Left lobe of liver (tissue), 2 donors: ENCODE measurements at places on chromosomes 7 and 10. TPM values are rescaled to one million over a fixed set of nuclear protein-coding genes. Genes with fewer than 3 reads are reported as not detected.

MYL10 gene
- not detected for total RNA-seq

DNA sequence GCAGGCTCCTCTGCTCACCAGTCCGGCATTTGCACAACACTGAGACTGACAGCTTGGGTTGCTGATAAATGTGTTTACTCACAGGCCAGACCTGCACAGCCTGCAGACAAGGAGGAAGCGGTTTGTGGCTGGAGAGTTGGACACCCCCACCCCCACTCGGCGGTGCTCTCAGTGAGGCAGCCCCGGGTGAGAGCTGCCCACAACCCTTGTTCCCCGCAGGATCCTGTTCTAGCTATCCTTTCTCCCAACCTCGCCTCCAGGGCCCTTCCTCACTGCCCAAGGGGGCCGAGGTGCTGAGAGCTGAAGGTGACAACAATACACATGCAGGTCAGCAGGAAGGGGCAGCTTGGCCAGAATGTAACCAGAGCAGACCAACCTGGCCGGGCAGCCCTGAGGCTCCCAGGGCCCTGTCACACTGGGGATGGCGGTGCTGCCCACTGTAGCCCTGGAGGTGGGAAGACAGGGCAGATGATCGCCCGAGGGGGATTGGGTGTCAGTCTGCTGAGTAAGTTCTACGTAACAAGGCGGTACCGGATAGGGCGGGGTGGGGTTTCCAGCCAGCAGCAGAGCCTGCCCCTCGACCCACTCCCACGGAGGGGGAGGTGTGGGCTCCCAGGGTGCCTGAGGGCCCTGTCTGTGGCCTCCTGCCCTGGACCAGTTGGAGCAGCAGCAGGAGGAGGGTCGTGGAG, 2.1 kb upstream of the ADAM8 start:
- peak; percentile 78 for DNase-seq

GRCh38 chr10:51524041-51524440, 175.4 kb downstream of the CSTF2T start:
- no peak for DNase-seq

MALRD1 gene
- total RNA-seq, result not detected

DNA sequence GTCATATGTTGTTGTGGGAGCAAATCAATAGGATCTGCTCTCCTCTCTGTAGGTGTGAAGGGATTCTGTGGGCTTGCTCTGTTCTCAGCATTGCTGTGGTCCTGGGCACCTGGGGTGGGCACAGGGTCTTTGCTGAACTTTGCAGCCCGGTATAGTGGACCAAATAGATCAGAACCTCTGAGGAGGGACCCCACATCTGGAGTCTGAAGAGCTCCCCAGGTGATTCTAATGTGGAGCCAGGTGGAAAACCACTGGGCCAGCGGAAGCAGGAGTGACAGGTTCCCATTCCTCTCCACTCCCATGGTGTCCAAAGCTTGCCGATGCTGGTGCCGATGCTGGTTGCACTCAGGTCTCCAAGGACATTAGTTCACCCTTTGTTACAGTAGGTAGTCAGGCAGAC, 257.2 kb downstream of the GLRX3 start:
- DNase-seq, result peak; percentile 16

KCNH2 gene
- 0.28 TPM for total RNA-seq

GRCh38 chr7:42272793-42273665, 36.0 kb upstream of the GLI3 start:
- DNase-seq, result no peak

ARL5B gene
- 7.7 TPM for total RNA-seq

DNA sequence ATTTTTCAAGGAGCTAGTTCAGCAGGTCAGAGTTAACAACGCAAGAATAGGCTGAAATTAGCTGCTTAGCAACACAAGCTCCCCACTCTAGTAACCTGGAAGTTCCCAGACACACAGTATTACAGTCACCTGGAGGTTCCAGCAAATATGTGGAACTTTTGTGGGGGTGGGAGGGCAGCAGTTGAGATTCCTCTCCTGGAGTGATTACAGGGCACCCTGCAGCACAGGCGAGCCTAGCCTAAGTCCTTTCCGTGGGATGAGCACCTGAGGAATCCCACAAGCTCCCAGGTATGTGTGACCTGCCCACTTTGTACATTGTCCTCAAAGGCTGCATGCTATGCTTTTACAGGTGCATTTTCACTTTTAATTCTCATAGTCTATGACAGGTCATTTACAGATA, 13.6 kb downstream of the TPK1 start:
- DNase-seq, result no peak

- DNase-seq, result no peak
Measured at GRCh38 chr7:155138204-155138603, 68.1 kb downstream of the HTR5A start.

DNA sequence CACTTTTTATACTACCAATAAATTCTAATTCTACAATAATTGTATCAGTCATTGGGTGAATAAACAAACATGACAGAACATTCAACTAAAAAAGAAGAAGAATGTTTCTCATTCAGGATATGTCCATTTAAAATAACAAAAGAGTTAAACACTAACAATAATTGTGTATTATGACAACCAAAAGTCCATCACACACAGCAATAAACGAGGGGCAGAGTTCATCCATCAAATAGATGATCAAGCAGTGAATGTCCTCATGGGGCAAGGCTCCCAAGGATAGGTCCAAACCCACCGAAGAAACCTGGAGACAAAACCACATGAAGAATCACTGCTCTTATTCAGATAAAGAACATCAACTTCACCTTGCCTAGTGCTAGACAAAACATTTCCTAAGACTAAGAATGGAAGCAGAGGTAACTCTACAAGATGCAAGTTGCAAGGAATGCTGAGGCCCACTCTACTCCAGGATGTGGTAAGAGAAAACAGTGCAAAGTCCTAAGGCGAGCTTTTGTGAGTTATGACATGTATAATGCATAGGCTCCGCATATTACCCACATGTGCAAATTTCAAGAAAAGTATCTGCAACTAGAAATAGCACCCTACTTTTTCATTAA, 115.1 kb downstream of the PARD3 start:
- no peak for DNase-seq

RELN gene
- total RNA-seq, result 17.2 TPM

TFR2 gene
- total RNA-seq, result 689 TPM

DNA sequence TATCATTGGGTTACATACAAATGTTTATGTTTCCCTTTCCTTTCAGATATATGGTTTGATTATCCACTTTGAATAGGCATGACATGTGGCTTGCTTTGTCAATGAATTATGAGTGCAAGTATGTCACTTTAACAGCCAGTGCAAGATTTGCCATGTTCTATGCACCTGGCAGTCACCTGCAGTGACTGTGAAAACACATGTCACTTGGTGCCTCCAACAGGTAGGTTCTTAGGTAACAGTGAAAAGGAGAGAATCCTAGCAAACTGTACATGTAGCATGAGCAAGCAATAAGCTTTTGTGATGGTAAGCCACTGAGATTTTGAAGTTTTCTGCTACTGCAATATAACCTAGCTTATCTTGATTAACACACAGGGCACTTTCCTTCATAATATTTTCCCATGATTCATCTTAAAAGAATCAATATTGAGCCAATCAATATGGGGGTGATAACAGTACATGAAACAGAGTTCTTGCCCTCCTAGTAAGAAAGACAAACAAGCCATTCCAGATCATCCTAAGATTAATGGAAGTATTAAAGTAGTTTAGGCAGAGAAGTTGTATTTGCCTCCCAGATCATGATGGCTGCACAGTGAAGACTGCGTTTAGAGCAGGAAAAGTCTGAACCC, 7.9 kb upstream of the RALA start:
- DNase-seq, result no peak

DNA sequence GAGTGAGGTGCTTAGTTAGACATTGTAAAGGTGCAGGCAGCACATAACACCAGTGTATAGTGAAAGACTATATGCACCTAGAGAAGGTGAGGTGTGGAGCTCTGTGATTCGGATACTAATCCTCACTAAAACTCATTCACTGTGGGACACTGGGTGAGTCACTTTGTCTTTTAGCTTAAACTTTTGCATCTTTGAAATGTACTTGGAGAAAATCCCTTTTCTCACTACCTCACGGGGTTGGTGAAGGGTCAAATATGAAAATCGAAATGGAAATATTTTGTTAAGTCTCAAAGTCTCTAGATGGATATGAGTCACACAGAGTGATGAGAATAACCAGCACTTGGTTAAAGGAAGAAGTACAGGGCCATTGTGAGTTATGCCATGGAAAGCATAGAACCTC, 38.0 kb downstream of the MDFIC start:
- no peak for DNase-seq
